GM12878 (cell line): ENCODE measurements at places on chromosomes 16 and 17.
A peak's percentile ranks its signal among the peaks of the same experiment; 100 is the strongest.

DNA sequence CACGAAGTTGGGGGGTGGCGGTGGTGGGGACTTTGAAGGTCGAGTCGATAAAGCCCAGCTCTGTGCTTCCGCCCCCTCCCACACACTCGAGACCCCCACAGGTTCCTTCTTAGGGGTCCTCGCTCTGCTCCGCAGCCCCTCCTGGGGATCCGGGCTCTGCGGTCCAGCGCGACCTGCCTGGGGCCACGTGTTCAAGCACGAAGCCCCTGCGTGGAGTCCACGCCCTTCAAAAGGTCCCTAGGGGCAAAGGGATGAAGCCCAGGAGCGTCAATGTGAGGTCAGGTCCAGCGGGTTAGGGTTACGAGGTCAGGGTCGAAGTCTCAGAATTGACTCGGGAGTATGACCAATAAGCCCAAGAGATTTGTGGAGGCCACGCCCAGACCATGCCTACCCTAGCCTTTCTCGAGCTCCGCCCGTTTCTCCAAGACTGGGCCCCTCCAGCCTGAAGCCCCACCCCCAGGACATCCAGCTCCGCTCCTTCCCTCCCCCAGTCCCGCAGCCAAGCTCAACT, 786 bp upstream of the CACNA1G start:
- no peak for DNase-seq
- H3K4me1 ChIP-seq = peaks cover 14% of the 10 kb centered on the region; the same call in 1 of the 2 replicates
- H3K27ac ChIP-seq = no peak overlapping the region

DNA sequence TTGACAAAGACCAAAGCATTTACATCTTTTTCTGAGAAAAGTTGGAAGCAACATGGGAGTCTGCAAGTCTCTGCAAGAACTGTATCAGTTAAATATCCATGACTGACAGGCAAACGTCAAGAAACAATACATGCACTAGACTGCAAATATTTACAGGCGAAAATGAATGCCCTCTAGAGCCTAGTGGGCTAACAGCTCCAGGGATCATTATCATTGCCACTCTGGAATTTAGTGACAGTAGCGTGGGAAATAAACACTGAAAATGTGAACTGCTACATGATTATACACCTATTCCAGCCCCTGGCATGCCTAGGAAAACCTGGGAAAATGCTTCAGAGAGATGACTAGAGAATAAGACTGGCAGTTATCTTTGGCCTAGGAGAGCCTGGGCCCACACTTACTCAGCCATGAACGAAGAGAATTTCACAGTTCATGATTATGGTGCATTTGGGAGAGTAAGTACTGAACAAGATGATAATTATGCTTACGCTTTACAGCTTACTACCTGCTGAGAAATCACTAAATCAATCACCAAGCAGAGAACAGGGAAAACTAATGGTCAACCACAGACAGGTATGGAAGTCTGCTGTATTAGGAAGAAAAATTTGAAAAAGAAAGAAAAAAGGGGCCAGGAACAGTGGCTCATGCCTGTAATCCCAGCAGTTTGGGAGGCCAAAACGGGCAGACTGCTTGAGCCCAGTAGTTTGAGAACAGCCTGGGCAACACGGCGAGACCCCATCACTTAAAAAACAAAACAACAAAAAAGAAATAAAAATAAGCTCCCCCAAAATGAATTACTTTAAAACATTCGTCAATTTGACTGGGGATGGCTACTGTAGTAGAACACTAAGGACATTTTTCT, 66.6 kb upstream of the CLEC18B start:
- H3K4me1 ChIP-seq = no peaks in the 10 kb centered on the region
- H3K27ac ChIP-seq = no peak overlapping the region
- DNase-seq = no peak
- peaks cover 2% of the 10 kb centered on the region for H3K36me3 ChIP-seq
- no peak overlapping the region for H3K4me3 ChIP-seq
- H3K27me3 ChIP-seq = no peaks in the 10 kb centered on the region

GRCh38 chr16:68529931-68530701, 9.0 kb upstream of the ZFP90 start:
- DNase-seq = peak; percentile 62
- H3K27ac ChIP-seq = 0 out of 2 replicates have a peak overlapping the region, but pooled peaks have one; percentile 8
- no peaks in the 10 kb centered on the region for H3K36me3 ChIP-seq
- no peaks in the 10 kb centered on the region for H3K27me3 ChIP-seq
- H3K4me3 ChIP-seq = peak overlapping the region; percentile 70

DNA sequence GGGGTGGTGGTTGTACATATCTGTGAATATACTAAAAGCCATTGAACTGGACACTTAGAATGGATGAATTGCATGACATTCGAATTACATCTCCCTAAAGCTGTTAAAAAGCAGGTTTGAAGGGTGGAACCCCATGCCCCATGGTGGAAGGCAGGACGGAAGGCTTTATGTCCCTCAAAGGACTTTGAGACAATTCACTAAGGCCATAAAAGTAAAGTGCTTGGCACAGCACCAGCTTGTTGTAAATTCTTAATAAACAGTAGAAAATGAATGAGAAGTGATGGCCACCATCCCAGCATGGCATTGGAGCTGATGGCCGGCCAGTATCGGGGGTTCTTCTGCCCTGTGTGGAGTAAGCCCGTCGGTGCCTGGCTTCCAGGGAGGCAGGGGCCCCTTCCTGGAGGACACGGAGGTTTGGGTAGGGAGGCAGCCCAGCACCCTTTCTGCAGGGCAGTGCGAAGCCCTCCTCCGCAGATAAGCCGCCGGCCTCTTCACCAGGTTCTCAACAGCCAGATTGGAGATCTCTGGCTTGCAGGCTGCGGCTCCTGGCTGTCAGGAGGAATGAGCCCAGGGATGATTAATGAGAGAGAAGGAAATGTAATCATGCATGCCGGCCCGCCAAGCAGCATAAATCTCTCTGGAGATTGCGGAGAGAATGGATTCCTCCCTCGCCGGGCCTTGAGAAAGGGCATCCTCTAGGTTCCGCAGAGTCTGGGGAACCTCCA, 346.9 kb downstream of the FOXL1 start:
- H3K27ac ChIP-seq = no peak overlapping the region
- H3K36me3 ChIP-seq = no peaks in the 10 kb centered on the region
- H3K4me1 ChIP-seq = no peaks in the 10 kb centered on the region
- no peak overlapping the region for H3K4me3 ChIP-seq
- DNase-seq = no peak

DNA sequence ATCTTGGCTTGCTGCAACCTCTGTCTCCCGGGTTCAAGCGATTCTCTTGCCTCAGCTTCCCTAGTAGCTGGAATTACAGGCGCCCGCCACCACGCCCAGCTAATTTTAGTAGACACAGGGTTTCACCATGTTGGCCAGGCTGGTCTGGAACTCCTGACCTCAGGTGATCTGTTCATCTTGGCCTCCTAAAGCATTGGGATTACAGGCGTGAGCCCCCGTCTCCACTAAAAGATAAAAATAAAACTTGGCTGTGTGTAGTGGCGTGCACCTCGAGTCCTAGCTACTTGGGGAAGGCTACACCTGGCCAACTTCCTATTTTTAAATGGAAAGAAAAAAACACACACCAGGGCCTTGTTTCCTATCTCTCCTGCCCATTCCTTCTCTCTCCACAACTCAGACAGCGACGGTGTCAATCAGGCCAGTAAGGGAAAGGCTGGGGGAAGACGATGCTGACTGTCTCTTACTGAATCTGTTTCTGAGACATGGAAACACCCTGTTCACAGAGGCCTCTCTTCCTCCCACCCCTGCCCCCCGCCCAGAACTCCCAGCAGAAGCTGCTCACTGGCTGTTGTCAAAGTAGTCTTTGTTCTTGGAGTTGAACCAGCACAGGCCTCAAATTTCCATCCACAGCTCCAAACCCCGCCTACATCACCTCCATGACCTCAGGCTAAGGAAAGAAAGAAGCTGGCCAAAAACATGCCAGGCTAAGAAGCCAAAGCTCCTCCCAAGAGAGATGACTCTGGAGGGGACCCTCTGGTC, 96.6 kb downstream of the NXN start:
- DNase-seq = no peak
- H3K4me3 ChIP-seq = no peak overlapping the region
- H3K27ac ChIP-seq = no peak overlapping the region

DNA sequence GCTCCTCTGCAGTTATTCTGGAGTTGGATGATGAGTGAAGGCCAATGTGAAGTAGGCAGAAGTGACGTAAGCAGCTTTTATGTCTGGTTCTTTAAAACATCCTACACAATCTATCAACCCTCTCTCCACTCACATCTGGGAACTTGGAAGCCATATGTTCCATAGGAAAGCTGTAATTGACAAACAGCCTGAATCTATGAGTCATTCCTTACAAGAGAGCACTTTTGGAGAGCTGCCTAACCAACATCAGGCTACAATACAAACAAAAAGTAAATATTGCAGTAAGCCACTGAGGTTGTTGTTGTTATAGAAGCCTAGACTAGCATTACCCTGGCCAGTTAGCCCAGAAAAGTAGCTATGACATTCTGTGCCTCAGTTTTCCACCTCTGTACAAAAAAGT, 5.9 kb downstream of the CCL7 start:
- H3K27ac ChIP-seq = no peak overlapping the region
- no peaks in the 10 kb centered on the region for H3K4me1 ChIP-seq
- no peaks in the 10 kb centered on the region; the same call in 1 of the 2 replicates for H3K27me3 ChIP-seq
- DNase-seq = no peak

GRCh38 chr17:63919311-63919723, 678 bp upstream of the GH1 start:
- H3K4me3 ChIP-seq = no peak overlapping the region
- no peaks in the 10 kb centered on the region for H3K36me3 ChIP-seq
- H3K27ac ChIP-seq = no peak overlapping the region
- peak; percentile 71 for DNase-seq

- H3K36me3 ChIP-seq = no peaks in the 10 kb centered on the region
- no peak overlapping the region for H3K4me3 ChIP-seq
- H3K27me3 ChIP-seq = no peaks in the 10 kb centered on the region
- no peak overlapping the region for H3K27ac ChIP-seq
- no peak for DNase-seq
Observed at GRCh38 chr16:19771796-19772195, 53.7 kb downstream of the IQCK start.

GRCh38 chr17:15456972-15457722, 10.3 kb downstream of the CDRT4 start:
- no peaks in the 10 kb centered on the region for H3K36me3 ChIP-seq
- no peak for DNase-seq
- H3K4me1 ChIP-seq = no peaks in the 10 kb centered on the region

DNA sequence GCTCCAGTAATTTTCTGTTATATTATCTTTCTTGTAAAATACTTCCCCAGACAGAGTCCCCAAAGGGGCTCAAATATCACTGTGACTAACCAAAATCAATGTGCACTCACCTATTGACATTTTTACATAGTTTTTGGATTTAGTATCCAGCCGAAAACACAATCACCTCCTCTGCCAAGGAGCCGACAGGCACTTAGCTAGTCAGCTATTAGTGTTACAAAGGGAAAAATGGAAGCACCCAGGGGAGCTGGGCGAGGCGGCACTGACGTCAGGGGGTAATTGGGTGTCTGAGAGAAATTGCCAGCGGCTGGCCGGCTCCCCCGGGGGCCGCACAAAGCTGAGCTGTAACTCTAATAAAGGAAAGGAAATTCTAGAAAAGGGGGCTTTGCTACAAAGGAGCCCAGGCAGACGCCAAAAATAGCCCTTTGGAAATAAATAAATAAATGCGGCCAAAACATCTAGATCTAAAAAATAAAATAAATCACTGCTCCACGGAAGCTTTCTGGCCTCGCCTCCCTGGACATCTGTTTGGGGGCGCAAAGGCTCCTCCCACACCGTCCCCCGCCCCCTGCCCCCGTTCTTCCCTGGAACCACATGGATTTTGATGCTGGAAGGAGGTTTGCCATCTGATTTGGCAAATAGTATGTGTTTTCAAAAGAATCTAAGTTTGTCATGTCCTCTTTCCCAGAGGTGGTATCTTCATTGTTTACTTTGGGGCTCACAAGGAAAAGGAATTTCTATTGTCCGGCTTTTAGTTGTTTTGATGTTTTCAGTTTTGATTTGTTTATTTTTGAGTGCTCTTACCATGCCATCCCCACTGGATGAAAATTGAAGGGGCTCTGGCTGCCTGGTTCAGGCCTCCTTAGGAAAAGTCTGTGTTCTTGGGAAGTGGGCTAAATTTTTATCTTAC, 156.7 kb downstream of the ZNF423 start:
- H3K4me1 ChIP-seq = peaks cover 7% of the 10 kb centered on the region
- no peak for DNase-seq
- no peak overlapping the region for H3K4me3 ChIP-seq
- no peak overlapping the region for H3K27ac ChIP-seq
- no peaks in the 10 kb centered on the region for H3K27me3 ChIP-seq

GRCh38 chr17:78995761-78996451, 13.7 kb downstream of the CANT1 start:
- no peak for DNase-seq
- H3K27ac ChIP-seq = no peak overlapping the region
- no peak overlapping the region for H3K4me3 ChIP-seq
- peaks cover 26% of the 10 kb centered on the region for H3K36me3 ChIP-seq
- H3K4me1 ChIP-seq = no peaks in the 10 kb centered on the region

- no peak overlapping the region for H3K4me3 ChIP-seq
- no peak overlapping the region for H3K27ac ChIP-seq
- H3K27me3 ChIP-seq = no peaks in the 10 kb centered on the region
- DNase-seq = no peak
- H3K4me1 ChIP-seq = no peaks in the 10 kb centered on the region
Observed at GRCh38 chr16:87150262-87150661, 166.9 kb downstream of the C16orf95 start.

- H3K27me3 ChIP-seq = no peaks in the 10 kb centered on the region
- H3K36me3 ChIP-seq = no peaks in the 10 kb centered on the region
- H3K4me1 ChIP-seq = no peaks in the 10 kb centered on the region
- no peak for DNase-seq
- H3K27ac ChIP-seq = no peak overlapping the region
- H3K4me3 ChIP-seq = no peak overlapping the region
Observed at GRCh38 chr16:58269526-58269925, 25.3 kb downstream of the PRSS54 start.

- no peak overlapping the region for H3K4me3 ChIP-seq
- no peak for DNase-seq
- peaks cover 11% of the 10 kb centered on the region for H3K27me3 ChIP-seq
- H3K27ac ChIP-seq = no peak overlapping the region
- no peaks in the 10 kb centered on the region for H3K4me1 ChIP-seq
Observed at GRCh38 chr17:43832168-43832975, 574 bp downstream of the MPP3 start.

GRCh38 chr16:56278196-56278855, 87.0 kb downstream of the GNAO1 start:
- no peaks in the 10 kb centered on the region for H3K27me3 ChIP-seq
- H3K36me3 ChIP-seq = no peaks in the 10 kb centered on the region
- no peaks in the 10 kb centered on the region for H3K4me1 ChIP-seq
- DNase-seq = no peak
- no peak overlapping the region for H3K27ac ChIP-seq

DNA sequence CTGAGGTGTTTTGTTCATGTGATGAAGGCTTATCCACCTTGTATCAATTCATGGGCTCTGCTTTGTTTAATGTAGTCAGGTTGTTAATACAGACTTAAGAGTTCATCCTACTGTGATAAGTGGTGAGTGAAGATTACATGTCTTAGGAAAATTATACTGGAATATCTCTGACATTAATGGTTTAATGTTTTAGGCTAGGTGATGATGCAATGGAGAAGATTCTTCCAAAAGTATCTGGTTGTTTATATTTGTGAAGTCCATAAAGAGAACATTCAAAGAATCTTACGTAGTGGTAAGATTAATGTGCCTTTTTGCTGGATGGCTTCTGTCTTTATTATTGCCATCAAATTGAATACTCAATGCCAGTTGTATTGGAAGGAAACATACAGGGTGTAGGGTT, 236.4 kb downstream of the BCAS3 start:
- no peak overlapping the region for H3K4me3 ChIP-seq
- no peaks in the 10 kb centered on the region for H3K4me1 ChIP-seq
- DNase-seq = no peak
- no peaks in the 10 kb centered on the region for H3K36me3 ChIP-seq
